GM23338 (cell line): ENCODE measurements at places on chromosomes 6 and 20.

DNA sequence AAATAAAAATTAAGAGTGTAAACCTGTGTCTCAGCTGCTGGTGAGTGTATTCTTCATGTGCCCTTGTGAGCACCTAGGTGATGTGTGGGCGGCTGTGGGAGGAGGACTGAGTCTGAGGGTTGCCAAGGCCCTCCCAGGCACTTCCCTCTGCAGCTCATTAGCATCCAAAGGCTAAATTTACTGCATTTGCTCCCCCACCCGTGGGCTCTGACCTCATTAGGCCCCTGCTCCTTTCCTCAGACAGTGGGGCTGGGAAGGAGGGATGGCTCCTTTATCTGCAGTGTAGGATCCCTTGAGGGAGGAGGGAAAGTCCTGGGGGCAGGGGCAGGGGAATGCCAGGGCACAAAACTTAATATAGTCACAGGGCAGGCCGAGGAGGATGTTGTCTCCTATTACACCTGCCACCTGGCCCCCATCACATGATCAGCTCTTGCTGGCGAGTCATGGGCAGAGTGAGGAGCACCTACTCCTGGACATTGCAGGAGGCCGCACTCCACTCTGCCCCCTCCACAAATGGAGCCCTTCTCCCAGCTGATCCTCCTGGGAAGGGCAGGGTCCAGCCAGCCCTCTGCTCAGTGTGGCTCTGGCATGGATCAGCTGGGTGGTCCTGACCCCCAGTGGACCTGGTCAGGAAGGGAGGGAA, 133.2 kb downstream of the MRPL14 start:
- no peaks in the 10 kb centered on the region for H3K27me3 ChIP-seq
- no peak overlapping the region for H3K4me3 ChIP-seq
- H3K36me3 ChIP-seq: no peaks in the 10 kb centered on the region

DNA sequence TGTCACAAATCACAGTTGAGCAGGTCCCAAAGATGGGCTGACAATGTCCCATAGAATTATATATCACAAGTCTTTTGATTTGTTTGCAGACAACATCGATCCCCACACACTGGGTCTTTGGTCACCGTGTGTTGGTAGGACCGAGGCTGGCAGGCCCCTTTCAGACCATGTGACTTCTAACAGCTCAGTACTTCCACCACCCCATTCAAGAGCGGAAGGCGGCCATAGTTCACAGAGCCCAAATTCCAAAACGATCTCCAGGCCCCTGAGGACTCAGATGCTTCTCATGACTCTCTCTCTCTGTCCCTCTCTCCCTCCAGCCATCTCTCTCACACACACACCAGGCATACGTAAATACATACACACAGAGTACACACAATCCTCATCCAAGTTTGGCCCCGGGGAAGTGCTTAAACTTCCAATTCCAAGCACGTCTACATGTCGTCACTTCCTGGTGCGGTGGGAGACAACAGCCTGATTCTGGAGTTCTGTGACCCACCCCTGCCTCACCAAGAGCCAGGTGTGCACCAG, 155.9 kb upstream of the INSM1 start:
- H3K27ac ChIP-seq: no peak overlapping the region
- peaks cover 10% of the 10 kb centered on the region for H3K4me1 ChIP-seq
- H3K27me3 ChIP-seq: no peaks in the 10 kb centered on the region
- no peak overlapping the region for H3K4me3 ChIP-seq
- no peak for DNase-seq

- no peak for DNase-seq
- H3K36me3 ChIP-seq: no peaks in the 10 kb centered on the region
- no peak overlapping the region for H3K27ac ChIP-seq
- H3K4me1 ChIP-seq: no peaks in the 10 kb centered on the region
- no peaks in the 10 kb centered on the region for H3K27me3 ChIP-seq
These were observed 8.5 kb downstream of the HLA-DMB start for GRCh38 chr6:32932132-32932868.

GRCh38 chr6:27694547-27694874, 217.7 kb downstream of the OR2B2 start:
- H3K36me3 ChIP-seq: no peaks in the 10 kb centered on the region
- no peaks in the 10 kb centered on the region for H3K27me3 ChIP-seq
- peaks cover 5% of the 10 kb centered on the region; the same call in 1 of the 2 replicates for H3K4me1 ChIP-seq
- peak overlapping the region; percentile 61; the same call in 1 of the 2 replicates for H3K27ac ChIP-seq
- DNase-seq: no peak

- H3K36me3 ChIP-seq: peaks cover 61% of the 10 kb centered on the region
- H3K4me3 ChIP-seq: no peak overlapping the region
- DNase-seq: no peak
- no peaks in the 10 kb centered on the region for H3K27me3 ChIP-seq
- peaks cover 7% of the 10 kb centered on the region for H3K4me1 ChIP-seq
These were observed 6.0 kb downstream of the BYSL start for GRCh38 chr6:41927253-41927652.

DNA sequence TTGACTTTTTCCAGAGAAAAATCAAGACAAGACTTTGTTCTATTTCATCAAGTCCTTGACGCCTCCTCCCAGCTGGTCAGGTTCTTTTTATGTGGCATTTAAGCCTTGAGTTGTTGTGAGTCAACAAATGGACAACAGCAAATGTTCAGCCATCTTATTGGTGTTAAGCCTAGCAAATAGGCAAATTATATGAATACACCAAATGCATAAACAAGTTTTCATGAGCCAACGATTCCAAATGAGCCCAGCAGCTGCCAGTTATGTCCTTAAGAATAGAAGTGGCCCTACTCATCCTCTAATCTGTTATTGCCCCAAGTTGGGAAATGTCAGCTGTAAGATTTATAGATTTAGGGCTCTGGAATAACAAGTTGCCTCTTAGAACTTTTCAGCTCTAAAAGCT, 312.0 kb downstream of the SOX4 start:
- H3K4me1 ChIP-seq: peaks cover 21% of the 10 kb centered on the region
- no peak overlapping the region for H3K27ac ChIP-seq
- H3K27me3 ChIP-seq: no peaks in the 10 kb centered on the region
- 0 out of 2 replicates have a peak, but pooled peaks cover 2% of the 10 kb centered on the region for H3K36me3 ChIP-seq

- no peaks in the 10 kb centered on the region for H3K36me3 ChIP-seq
- peaks cover 5% of the 10 kb centered on the region; the same call in 1 of the 2 replicates for H3K27me3 ChIP-seq
- no peak for DNase-seq
- peaks cover 19% of the 10 kb centered on the region for H3K4me1 ChIP-seq
- no peak overlapping the region for H3K27ac ChIP-seq
These were observed 1.8 kb upstream of the WRNIP1 start for GRCh38 chr6:2763345-2763841.

DNA sequence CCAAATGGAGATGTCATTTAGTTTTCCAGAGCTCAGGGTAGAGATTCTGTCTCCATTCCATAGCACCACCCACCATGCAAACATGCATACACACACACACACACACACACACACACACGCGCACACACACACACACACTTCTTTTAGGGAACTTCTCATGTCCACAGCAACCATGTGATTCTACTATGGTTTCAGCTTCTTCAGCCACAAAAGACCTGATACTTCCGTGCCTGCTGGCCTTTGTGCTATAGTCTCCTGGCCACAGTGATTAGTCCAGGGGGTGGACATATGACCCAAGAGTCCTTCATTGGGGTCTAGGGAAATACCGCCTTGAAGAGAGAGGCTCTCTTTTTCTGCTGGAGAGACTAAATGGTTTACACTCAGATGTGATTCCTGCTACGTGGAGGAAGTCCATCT, 53.5 kb downstream of the CARMIL1 start:
- H3K4me1 ChIP-seq: peaks cover 88% of the 10 kb centered on the region
- no peak overlapping the region for H3K4me3 ChIP-seq
- H3K27me3 ChIP-seq: no peaks in the 10 kb centered on the region

- H3K27me3 ChIP-seq: no peaks in the 10 kb centered on the region
- no peak overlapping the region for H3K4me3 ChIP-seq
- no peaks in the 10 kb centered on the region for H3K4me1 ChIP-seq
- no peaks in the 10 kb centered on the region for H3K36me3 ChIP-seq
- H3K27ac ChIP-seq: no peak overlapping the region
These were observed 280.6 kb downstream of the SLC35F1 start for GRCh38 chr6:118187568-118188164.

DNA sequence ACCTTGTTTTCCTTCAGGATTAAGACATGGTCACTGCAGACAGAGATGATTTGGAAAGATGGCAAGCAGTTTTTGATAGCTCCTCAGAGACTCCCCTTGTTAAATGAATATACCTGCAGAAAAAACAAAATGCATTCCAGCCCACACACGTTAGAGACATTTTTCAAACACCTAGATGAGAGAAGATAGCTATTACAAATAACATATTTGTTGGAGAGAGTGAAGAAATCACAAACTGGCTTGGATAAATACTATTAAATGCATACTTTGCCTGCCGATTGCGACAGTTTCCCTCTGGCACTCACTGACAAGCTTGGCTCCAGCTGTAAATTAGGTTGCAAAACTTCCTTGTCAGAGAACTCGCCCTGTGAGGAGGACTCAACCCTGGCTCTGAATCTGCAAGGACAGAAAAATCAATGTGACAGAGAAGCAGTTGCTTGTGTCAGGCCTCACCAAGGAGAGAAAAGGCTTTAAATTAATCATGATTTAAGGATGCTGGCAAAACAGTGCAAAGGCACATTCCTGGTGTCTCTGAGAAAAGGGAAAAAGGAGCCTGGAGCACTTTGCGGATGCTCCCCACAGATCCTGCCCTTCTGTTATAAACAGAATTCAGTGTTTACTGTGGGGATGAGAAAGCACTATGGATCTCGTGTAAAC, 423.7 kb upstream of the MARCKS start:
- no peaks in the 10 kb centered on the region for H3K36me3 ChIP-seq
- no peak for DNase-seq
- H3K4me3 ChIP-seq: no peak overlapping the region
- H3K27ac ChIP-seq: no peak overlapping the region

GRCh38 chr20:56483970-56484369, 15.5 kb downstream of the RTF2 start:
- H3K27me3 ChIP-seq: no peaks in the 10 kb centered on the region
- no peaks in the 10 kb centered on the region for H3K4me1 ChIP-seq
- peaks cover 3% of the 10 kb centered on the region; the same call in 1 of the 2 replicates for H3K36me3 ChIP-seq
- no peak overlapping the region for H3K27ac ChIP-seq
- no peak for DNase-seq

GRCh38 chr6:145292066-145292465, 443.3 kb downstream of the EPM2A start:
- H3K27ac ChIP-seq: no peak overlapping the region
- no peaks in the 10 kb centered on the region for H3K27me3 ChIP-seq
- H3K4me1 ChIP-seq: no peaks in the 10 kb centered on the region
- H3K4me3 ChIP-seq: no peak overlapping the region
- no peaks in the 10 kb centered on the region for H3K36me3 ChIP-seq

DNA sequence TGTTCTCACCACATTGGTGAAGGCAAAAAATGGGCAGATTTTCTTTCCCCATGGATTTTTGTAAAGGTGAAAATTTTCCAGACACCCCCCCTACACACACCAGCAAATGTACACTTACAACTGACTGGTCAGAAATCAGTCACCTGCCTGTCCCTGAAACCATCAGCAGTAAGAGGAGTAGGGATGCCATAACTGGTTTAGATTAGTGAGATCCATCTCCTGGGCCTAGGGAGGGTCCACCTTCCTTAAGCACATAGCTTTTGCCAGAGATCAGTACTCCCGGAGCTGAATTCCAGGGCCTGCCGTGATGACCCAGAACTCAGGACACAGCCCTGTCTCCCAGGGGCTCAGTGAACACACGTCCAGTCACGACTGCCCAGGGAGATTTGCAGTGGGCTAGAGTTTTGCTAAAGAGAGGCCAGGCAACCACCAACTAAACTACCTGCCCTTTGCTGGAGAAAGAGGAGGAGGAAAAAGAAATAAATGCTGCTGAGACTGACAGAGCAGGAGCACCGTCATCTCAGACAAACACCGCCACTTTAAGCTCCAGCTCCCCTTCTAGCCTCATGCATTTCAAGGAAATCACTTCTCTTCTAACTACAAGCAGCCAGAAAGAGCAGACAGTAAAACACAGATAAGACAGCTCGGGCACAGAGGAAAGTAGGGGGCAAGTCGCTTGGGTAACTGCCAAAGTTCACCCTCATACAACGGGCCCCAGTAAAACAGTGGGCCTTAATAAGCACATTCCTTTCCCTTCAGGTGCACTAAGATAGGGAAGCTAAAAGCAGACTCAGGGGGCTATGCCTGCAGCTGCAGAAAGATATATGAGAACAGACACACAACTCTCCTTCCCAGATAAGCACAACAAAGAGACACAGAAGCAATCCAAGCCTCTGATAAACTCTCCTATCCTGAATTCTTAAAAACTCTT, 82.6 kb upstream of the SPTLC3 start:
- no peak overlapping the region for H3K27ac ChIP-seq
- no peak for DNase-seq
- no peaks in the 10 kb centered on the region for H3K36me3 ChIP-seq
- H3K27me3 ChIP-seq: no peaks in the 10 kb centered on the region

- no peaks in the 10 kb centered on the region for H3K27me3 ChIP-seq
- no peak for DNase-seq
- H3K4me1 ChIP-seq: 0 out of 2 replicates have a peak, but pooled peaks cover 6% of the 10 kb centered on the region
- H3K27ac ChIP-seq: no peak overlapping the region; the same call in 1 of the 2 replicates
- H3K4me3 ChIP-seq: no peak overlapping the region
These were observed 355.0 kb upstream of the MAP3K7 start for GRCh38 chr6:90941885-90942284.

DNA sequence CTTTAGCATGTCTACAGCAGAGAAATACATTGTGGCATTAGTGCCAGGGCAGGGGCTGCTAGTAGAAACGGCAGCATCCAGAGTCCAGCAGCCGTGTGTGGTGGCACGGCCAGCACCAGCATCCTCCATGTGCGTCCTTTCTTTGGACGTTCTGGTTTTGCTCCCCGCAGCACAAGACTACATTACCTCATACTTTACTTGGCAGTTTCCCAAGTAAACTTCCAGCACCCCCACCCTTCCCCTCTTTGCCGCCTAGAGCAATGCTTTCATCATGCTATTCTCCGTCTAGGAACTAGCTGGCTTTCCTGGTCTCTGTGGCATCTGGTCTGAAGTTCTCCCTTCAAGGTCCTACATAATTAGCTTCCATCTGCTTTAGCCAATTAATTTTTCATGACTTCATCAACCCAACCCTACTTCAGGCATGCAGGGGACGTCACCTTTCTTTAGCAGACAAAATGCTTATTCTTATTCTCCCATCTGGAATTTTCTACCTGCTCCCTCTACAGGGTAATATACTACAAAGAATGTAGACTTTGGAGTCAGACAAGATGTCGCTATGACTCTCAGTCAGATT, 67.6 kb downstream of the BLOC1S5 start:
- no peak for DNase-seq
- no peaks in the 10 kb centered on the region for H3K27me3 ChIP-seq
- no peak overlapping the region for H3K27ac ChIP-seq
